D341Med (cell line): ENCODE measurements at places on chromosomes 13 and 19.

DNA sequence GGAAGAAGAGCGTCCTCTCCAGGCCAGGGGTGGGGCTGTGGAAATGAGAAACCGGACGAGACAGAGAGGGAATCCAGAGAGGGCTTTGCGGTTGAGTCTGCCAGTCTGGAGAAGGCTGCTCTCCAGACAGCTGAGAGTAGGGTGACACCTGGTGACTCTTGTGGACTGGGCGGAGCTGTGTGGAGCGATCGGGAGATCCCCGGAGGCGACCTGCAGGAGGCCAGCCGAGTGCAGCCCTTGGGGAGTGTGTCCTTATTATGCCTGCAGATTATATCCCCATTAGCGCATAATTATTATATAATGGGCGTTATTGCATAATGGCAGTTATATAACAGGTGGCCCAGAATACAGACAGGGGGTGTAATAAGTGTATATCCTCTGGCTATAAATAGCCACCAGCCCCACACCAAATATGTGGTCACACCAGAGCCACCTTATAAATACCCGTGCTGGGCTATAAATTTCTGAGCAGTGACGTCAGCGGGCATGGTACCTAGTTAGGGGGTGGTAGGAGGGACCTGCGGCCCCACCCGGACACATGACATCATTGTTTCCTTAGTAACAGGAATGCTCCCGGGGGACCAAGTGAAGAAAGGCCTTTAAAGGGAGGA lies 41.2 kb downstream of the NFIX start:
- DNase-seq, result peak; percentile 86

GRCh38 chr19:28539759-28540158 lies 673.2 kb downstream of the UQCRFS1 start:
- no peak for DNase-seq

DNA sequence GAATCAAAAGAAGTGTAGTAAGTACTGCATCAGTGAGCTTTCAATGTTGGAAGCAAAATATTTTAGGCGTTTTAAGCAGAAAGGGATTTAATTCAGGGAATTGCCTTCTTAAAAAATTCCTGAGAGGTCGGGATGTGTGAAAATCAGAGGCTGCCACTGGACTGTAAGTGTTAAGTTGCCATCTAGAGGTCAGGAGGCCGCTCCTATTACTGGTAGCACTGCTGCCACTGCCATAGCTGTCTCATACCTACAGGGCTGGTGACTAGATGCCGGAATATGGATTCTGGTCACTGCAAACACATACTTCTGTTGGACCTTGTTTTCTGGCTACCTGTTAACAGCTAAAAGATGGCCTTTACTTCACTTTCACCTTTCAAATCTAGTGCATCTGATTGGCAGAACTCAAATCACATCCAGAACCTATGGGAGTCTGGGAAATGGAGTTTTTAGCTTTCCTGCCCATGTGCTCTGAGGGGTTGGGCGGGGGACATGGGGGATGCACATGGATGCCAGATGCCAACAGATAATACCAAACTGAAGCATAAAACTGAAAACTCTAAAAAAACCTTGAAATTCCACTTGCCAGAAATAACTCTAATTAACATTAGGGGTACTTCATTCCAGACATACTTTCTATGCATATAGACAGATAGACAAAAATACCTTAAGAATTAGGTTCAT lies 29.8 kb downstream of the DGKH start:
- DNase-seq, result no peak

GRCh38 chr13:62678039-62678438 lies 1262.4 kb upstream of the PCDH20 start:
- no peak for DNase-seq

DNA sequence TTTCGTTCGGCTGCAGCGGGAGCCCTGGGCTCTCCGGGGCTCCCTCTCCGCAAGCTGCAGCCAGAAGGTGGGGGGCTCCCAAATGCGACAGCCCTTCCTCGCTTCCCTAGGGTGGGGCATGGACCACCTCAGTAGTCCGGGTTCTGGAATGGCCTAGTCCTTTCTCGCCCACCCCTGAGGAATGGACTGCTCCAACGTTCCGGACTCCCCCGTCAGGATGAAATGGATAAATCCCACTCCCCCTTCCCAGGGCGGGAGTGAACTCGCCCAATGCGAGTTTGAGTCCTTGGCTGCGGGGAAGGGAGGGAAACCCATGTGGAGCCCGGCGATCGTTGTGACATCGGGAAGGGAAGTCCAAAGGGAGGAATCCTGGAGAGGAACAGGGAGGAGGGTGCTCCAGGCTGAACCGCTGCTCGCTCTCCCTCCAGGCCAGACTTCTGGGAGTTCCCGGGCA lies 5.5 kb downstream of the HRC start:
- DNase-seq, result peak; percentile 71

DNA sequence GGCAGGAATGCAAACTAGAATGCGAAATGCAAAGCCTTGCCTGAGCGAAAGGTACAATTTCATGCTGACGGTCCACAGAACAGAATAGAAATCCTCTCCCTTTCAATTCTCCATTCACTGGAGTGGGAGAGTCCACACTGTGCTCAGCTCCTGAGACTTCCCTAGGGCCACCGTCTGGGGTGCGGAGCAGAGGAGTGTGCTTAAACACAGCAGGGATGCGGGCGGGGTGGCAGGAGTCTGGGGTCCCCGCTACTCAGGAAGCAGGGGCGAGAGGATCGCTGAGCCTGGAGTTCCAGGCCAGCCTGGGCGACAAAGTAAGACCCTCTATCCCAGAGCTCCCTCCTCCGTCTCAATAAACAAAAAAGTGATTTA lies 552 bp upstream of the ZNF816 start:
- peak; percentile 52 for DNase-seq

GRCh38 chr19:3324405-3324856 lies 42.0 kb upstream of the NFIC start:
- DNase-seq, result peak; percentile 71

DNA sequence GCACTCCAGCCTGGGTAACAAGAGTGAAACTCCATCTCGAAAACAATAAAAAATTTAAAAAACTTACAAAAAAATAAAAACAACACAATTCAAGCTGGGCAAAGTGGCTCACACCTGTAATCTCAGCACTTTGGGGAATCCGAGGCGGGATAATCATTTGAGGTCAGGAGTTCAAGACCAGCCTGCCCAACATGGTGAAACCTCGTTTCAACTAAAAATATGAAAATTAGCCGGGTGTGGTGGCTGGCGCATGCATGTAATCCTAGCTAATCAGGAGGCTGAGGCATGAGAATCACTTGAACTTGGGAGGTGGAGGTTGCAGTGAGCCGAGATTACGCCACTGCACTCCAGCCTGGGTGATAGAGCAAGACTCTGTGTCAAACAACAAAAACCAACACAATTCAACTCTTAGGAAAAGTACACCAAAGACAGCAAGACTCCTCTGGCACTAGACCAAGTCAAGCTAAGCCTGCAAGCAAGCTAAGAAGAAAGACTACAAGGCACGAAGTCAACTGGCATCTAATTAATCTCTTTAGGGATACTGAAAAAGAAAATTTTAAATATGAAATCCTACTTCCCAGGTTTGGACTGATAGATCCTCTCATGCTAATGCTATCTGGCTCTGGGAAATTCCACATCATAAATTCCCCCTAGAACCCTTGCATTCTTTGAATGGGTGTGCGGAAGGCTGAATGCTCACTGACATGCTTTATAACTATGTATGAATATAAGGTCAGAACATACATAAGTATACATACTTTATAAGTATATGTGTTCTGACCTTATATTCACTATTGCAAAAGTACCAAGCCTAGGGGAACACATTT lies 7.9 kb downstream of the PBX4 start:
- no peak for DNase-seq

GRCh38 chr19:55175117-55175867 lies 4.8 kb downstream of the SYT5 start:
- no peak for DNase-seq

GRCh38 chr13:36628377-36629056 lies 45.3 kb upstream of the SERTM1 start:
- no peak for DNase-seq

- no peak for DNase-seq
These were observed at the start of gene ERVV-1 for GRCh38 chr19:53013621-53014020. ERVV-1 (plus strand) TSS chr19:53013921; CDS start chr19:53014091, 170 bp downstream.

DNA sequence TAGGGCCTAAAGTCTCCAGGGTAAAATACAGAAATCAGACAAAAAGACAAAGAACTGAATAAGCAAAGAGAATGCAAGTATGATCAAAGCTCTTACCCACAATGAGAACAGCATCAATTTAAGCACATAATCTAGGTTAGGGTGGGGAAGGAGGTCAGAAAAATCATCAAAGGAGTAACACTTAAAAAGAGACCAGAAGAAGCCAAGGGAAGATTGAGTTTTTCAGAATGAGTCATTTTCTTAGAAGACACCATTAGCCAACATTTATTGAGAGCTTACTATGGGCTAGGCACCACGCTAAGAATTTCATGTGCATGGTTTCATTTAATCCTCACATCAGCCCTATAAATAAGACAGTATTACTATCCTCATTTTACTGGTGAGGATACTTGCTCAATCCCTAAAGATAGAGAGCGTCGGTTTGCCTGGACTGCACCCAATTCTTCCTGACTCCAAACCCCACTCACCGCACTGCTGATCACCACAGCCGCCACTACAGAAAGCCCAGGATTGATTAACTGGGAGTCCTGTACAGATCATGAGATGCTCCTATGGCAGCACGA lies 1.7 kb upstream of the SHISA2 start:
- no peak for DNase-seq

- no peak for DNase-seq
These were observed 98.8 kb downstream of the TBC1D4 start for GRCh38 chr13:75383064-75383715.

GRCh38 chr13:61664801-61665705 lies 249.4 kb upstream of the PCDH20 start:
- no peak for DNase-seq

GRCh38 chr13:60572855-60573254 lies 175.8 kb downstream of the TDRD3 start:
- no peak for DNase-seq

DNA sequence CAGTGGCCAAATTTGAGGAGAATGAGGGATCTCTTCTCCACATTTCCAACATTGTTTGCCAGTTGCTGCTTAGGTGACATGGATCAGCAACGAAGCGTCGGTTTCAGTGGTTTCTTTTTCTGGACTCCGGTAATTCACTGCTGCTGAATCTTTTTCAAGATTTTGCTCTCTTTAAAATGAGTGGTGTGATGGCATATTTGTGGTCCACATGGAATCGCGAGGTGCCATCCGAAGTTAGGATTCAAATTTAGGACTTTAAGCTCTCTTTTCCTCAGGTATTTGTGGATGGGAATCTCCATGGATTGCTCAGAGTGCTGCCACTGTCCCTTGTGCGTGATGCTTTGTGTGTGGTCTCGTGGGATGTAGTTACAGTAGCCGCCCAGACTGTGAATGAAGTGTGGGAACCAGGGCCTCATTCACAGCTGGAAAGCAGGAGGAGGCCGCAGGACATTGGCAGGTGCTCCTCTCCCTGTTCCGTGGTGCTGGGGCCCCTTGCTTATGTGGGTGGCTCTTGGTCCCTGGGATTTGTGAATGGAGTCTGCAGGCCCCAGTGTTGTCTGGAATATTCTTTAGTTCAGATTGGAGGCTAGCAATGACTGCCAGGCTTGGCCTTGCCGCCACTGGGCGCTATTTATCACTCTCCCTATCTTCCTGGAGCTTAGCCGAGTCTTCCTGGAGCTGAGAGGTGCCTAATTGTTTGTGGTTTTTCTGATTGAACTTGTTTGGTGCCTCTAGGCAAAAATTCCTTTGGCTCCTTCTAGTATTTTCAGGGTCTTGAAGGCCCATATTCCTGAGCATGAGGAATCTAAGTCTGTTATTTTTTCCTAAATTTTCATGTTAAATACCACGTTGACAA lies 1.5 kb downstream of the ILF3 start:
- DNase-seq, result no peak

GRCh38 chr13:27379694-27380641 lies 44.5 kb upstream of the GTF3A start:
- DNase-seq, result peak; percentile 60

DNA sequence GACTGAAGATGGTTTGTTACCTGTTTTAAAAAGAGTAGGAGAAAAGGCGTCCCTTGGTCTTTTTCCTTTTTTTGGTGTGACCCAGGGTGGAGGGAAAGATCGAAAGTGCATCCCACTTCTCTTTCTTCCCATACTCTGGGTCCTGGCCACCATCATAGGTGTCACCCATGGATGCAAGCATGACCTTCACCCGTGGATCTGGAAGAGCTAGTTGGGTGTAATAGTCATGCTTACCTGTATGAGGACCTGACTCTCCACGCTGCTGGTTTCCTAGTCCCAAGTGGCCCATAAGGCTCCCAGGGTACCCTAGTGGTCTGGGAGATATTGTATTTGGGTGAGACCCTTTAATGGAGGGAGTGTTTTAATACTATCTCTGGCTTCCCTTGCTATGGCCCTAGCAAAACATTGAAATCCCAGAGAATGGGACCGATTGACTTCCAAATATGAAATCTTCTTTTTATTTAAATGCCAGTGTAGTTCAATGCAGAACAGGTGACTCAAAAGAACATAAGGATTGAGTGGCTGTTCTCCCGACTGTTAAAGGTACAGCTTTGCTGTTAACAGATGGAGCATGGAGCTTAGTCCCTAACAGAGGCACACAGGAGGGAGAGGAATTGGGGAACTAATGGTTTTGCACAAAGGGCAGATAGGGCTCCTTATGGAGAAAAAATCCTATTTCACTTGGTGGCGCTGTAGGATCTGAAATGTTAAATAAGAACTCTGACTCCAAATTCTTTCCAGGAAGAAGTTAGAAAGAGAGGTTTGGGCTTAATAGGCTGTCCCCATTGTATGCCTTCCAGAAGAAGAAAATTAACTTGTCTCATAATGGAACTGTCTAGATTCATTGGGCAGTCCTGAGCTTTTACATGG lies 7.0 kb upstream of the ZNF550 start:
- no peak for DNase-seq

DNA sequence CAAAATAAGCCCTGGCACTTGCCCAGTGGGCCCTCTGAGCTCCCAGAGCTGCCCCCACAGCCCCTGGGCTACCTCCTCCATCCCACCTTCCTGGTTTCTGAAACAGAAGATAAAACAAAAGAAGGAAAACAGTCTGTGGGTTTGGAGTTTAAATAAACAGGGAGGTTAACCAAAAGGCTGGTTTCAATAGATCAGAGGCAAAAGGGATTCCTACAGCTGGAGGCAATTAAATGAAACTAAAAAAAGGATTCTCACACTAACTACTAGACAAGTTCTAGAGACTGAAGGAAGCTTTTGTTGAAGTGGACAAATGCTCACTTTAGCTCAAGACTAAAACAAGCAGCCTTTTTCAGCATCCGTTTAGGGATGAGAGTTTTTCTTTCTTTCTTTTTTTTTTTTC lies 569.8 kb downstream of the FGF9 start:
- DNase-seq, result no peak

GRCh38 chr19:30165228-30165813 lies 206.9 kb upstream of the ZNF536 start:
- DNase-seq, result peak; percentile 24

GRCh38 chr19:11256189-11256588 lies 6.1 kb downstream of the DOCK6 start:
- no peak for DNase-seq
